ENCODE measurements at places on chromosomes 11 and 22.

DNA sequence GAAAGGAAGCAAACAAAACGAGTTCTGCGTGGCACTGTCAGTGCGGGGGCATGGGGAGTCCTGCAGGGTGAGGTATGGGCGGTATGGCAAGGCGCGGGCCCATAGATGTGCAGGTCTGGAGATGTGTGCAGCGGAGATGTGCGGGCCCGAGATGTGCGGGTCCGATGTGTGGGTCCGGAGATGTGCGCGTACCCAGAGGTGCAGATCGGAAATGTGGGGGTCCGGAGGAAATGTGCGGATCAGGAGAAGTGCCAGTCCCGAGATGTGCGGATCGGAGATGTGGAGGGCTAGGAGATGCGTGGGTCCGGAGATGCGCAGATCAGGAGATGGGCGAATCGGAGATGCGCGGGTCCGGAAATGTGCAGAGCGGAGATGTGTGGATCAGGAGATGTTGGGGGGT is 35.9 kb downstream of the CDPF1 start:
- no peak for DNase-seq

- DNase-seq = no peak
Observed at GRCh38 chr11:9923280-9923679, 259.4 kb downstream of the SWAP70 start.

DNA sequence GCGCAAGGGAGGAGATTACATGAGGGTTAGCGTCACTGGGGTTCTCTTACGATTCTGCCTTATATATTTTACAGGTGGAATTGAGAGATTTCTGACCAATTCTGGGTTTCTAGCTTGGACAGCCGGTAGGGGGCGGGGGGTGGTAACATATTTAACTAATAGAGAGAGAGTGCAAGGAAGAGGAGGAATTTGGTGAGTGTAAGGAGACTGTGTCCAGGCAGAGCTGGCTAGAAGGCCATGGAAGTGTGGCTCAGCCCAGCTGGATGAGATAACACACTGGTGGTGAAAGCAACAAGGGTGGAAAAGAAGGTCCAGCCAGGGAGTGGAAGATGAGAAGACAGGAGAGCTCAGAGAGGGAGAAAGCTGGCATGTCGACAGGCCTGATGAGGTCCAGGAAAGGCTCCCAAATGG is 56.5 kb downstream of the ST3GAL4 start:
- no peak for DNase-seq

- no peak for DNase-seq
Observed at GRCh38 chr11:114350022-114350421, 50.3 kb downstream of the C11orf71 start.

DNA sequence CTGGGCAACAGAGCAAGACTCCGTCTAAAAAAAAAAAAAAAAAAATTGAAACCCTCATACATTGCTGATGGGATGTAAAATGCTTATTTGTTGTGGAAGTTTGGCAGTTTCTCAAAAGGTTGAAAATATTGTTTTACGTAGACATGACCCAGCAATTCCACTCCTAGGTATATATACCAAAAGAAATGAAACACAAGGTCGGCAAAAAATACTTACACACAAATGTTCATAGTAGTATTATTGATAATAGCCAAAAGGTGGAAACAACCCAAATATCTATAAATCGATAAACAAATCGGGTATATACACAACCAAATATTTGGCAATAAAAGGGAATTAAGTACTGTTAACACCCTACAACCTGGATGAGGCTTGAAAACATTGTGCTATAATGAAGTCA is 5.1 kb upstream of the ZNF143 start:
- no peak for DNase-seq

GRCh38 chr11:87007963-87008362 is 29.8 kb upstream of the TMEM135 start:
- DNase-seq = no peak

DNA sequence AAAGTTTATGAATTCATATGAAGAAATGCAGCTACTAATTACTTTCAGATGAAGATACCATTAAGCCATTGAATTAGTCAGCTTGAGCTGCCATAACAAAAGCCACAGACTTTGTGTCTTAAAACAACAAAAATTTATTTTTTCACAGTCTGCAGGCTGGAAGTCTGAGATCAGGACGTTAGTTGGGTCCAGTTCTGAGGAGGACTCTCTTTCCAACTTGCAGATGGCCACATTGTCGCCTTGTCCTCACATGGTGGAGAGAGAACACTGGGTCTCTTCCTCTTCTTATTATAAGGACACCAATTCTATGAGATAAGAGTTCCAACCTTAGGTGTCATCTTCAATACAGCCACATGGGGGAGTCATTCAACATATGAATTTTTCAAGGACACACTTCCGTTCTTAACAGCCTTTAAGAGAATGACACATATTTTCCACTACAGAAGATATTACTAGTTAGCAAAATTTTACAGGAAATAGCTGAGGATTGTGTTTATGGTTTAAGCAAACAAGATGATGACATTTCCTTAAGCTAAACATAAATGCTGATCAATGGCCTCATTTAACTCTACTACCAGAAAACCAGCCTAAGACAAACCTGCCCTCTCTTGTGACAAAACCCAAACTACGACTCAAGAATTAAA is 56.0 kb downstream of the DCUN1D5 start:
- DNase-seq = peak; percentile 34

- no peak for DNase-seq
Observed at GRCh38 chr11:80107415-80107814, 666.6 kb upstream of the TENM4 start.

GRCh38 chr22:32327066-32327465 is 30.6 kb upstream of the RFPL3 start:
- DNase-seq = no peak

- DNase-seq = no peak
Observed at GRCh38 chr22:42154293-42155052, 23.9 kb upstream of the CYP2D6 start.

DNA sequence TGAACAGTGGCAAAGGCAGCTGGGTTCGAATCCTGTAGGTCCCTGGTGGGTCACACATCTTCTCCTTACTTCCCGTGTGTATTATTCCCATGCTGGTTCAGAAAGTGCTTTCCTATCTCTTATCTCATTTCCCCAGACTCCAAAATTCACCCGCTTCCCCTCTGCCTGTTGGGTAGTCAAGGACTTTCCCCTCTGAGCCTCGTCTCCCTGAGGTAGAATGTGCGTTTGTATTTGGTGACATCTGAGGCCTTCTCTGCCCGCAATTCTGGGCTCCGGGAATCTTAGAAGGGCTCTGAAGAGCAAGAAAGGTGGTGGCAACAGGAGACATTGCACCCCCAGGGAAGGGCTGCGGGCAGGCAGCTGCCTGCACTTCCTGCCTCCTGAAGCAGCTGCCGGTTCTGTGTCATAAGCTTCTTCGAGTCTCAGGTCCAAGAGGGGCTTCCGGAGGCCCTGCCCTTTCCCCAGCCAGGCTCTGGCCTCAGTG is 5.9 kb downstream of the LRRC32 start:
- peak; percentile 49 for DNase-seq

GRCh38 chr22:38675833-38676232 is 5.9 kb upstream of the TOMM22 start:
- no peak for DNase-seq

GRCh38 chr22:20793748-20794649 is 20.1 kb downstream of the SERPIND1 start:
- no peak for DNase-seq

GRCh38 chr11:44833877-44834452 is 107.2 kb downstream of the TSPAN18 start:
- DNase-seq = no peak

DNA sequence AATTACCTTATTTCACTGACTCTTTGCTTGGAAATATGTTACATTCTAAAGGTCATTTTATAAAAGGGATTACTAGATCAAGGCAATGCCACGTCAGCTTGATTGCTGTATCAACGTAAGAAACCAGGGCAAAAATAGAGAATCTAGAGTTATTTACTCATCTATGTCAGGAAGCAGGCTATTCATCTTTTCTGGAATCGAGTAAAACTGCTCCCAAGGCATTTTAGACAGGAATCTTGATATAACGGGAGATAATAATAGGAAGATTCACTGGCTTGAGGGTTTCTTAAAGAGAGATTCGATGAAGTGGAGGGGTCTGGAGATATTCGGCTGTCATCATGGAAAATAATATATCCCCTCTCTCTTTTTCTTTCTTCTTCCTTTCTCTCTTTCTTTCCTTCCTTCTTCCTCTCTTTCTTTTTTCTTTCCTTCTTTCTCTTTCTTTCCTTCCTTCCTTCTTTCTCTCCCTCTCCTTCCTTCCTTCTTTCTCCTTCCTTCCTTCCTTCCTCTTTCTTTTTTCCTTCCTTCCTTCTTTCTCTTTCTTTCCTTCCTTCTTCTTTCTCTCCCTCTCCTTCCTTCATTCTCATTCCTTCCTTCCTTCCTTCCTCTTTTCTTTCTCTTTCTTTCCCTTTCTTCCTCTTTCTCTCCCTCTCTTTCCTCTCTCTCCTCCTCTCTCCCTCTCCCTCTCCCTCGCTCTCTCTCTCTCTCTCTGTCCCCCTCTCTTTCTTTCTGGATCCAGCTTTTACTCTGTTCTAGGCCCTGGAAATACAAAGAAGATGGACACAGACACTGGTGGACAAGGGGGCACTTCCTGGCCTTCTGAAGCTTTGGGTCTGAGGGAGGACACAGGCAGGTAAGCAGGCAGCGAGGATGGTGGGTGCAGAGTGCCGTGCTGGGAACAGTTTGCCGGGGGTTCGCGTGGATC is 18.1 kb upstream of the RASD2 start:
- DNase-seq = no peak

GRCh38 chr11:66438504-66439466 is at the start of gene MRPL11:
Gene MRPL11, minus strand, starts transcription at chr11:66438848. Its CDS starts 94 bp downstream, at chr11:66438754.
- peak; percentile 93 for DNase-seq

DNA sequence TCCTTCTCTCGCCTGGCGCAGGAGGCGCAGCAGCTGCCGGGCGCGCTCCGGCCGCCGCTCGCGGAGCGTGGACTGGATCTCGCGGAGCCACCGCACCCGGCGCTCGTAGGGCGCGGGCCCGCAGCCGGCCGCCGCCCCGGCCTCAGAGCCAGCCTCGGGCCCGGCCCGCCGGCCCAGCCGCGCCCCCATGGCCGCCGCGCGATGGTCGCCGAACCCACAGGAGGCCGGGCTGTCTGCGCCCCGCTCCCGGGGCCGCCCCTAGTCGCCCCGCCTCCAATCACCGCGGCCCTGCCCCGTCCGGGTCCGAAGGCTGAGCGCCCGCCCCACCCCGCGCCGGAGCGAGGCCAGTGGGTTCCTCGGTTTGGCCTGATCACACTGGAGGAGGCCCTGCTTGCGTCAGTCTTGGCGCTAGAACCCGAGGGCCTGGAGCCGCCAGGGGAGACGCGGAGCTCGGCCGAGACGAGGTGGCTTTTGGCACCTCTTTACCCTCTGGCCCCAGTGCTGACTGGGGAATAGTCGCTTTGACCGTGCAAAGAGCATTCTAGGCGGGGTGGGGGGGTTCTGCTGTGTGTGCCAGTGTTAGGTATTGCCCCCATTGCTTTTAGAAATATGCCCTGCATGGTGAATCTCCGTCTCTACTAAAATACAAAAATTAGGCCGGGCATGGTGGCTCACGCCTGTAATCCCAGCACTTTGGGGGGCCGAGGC is at the start of gene LRRC75B:
Gene LRRC75B, minus strand, starts transcription at position 223 of the 708 bp plus-strand sequence. Its CDS starts 34 bp downstream, at position 189.
- DNase-seq = no peak

- DNase-seq = no peak
Observed at GRCh38 chr11:67463680-67464410, 5.2 kb downstream of the TMEM134 start.

DNA sequence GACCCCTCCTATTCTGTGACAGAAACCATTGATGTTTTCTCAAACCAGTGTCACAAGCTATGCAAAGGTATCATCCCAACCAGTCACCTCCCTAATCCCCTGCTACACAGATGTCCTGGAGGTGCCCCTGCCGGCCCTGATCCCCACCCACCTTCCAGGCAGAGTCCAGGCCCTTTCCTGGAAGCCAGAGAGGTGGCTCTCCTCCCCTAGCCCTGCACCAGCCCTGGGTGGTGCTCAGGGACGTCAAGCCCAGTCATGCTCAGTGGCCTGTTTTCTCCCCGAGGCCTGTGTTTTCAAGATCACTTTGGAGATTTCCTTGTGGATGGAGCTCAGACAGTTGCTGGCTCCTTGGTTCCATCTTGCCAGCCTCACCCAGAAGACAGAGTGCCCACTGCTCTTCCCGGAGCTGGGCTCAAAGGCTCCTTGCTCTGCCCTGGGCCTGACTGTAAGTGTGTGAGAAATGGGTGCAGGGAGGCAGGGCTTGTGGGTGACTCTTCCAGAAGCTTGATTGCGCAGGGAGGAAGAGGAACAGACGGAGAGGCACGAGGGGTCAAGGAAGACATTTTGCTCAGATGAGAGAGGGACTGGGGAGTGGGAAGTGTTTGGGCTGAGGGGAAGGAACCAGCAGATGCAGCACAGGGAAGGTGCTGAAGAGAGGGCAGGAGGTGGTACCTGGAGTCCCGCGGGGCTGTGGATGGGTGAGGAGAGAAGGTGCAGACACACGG is 11.3 kb downstream of the P2RY6 start:
- no peak for DNase-seq

GRCh38 chr11:115616971-115617370 is 112.8 kb upstream of the CADM1 start:
- DNase-seq = no peak

DNA sequence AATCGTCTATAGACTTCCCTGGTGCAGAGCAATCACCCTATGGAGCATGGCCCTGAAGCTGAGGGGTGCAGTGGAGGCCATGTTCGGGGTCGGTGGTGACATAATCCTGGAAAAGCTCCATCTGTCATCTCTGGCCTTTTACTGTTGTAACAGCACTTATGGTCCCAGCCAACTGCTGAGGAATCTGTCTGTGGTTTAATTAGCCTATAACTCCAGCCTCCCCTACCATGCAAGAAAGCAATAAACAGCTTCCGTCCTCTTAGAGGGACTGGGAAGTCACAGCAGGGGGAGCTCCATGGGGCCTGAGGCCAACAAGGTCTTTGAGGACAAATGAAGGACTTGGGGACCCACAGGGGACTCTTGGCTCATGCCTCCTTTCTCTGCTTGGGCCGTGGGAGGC is 159.1 kb upstream of the NECTIN1 start:
- no peak for DNase-seq

DNA sequence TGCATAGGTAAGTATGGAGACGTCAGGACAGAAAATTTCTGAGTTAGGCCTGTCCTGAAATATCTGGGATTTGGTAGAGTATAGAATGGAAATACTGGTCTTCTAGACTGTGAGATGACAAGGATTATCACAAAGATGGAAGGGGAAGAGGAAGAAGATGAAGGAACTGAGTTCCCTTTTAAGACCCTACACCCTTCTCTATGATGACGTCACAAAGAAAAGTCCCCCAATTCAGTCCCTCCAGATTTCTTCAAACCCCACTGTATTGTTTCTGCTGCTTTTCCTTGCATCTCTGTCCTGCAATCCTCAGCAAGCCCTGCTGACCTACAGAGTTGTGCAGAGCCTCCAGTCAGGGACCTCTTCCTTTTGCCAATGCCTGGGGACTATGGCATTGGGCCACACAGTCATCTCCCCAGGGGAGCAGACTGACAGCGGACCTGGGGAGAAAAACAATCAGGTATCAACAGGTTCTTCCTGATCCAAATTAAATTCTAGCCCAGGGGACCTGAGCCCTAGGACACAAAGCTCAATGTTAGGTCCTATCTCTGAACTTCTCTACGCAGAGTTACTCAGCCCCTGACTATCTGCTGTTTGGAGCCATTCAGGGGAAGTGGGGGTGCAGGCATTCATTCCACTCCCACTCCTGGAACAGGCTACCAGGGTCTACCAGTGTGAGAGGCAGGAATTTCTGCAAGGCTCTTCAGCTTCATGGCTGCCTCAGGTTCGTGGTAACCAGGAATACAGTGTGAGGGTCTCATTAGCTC is 49.2 kb upstream of the POU2AF1 start:
- DNase-seq = no peak
